Suppressor macrophage treated with lipopolysaccharide for 4 hours (primary cell): ENCODE measurements at places on chromosomes 1 and 21.
A peak's percentile ranks its signal among the peaks of the same experiment; 100 is the strongest.

GRCh38 chr1:155598842-155599331 lies 11.1 kb upstream of the MSTO1 start:
- DNase-seq = no peak

- DNase-seq = peak; percentile 95
These were observed 416 bp upstream of the TNFRSF14 start for GRCh38 chr1:2555634-2556276.

GRCh38 chr1:53627666-53628065 lies 111.3 kb downstream of the GLIS1 start:
- DNase-seq = no peak

DNA sequence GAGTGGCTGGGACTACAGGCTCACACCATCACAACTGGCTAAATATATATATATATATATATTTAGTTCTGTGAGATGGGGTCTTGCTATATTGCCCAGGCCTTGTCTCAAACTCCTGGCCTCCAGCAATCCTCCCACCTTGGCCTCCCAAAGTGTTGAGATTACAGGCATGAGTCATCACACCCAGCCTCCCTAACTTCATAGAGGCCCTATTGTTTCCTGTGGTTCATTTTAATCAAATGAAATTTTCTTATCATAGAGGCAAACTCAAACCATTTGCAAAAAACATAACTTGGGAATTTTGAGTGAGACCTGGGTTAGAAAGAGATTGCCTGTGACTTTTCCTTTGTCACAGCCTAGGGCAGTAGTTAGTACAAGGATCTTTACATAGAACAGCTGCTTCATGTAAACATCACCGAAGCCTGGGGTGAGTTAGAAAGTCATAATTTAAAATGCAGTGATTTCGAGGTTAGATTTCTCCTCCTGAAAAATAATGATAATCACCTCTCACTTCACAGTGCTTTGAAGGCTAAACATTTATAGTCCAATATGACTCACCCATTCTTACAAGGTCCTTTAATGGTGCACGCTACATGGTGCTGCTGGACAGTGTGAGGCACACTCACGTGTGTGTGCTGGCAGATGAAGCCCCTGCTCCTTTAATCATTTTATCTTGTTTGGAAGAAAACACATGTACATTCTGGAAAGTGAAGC lies 188.9 kb downstream of the RHOU start:
- no peak for DNase-seq

DNA sequence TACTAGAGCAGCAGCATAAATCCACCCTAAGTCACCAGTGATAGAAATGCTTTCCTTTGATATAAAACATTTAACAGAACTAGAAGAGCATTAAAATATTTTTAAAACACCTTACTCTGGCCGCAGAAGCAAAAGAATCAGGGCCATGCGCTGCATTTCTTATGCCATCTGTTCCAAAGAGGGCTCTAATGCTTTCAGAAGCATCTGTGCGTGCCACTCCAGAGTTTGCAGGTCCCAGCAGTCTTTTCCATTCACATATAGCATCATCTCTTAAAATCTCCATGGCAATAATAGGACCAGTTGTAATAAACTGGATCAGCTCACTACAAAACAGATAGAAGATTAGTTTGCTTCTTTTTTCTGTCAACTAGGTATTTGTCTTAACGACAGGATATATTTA lies 69.2 kb downstream of the NME7 start:
- DNase-seq = no peak

- DNase-seq = no peak
These were observed 155.8 kb downstream of the TRABD2B start for GRCh38 chr1:47841356-47841755.

DNA sequence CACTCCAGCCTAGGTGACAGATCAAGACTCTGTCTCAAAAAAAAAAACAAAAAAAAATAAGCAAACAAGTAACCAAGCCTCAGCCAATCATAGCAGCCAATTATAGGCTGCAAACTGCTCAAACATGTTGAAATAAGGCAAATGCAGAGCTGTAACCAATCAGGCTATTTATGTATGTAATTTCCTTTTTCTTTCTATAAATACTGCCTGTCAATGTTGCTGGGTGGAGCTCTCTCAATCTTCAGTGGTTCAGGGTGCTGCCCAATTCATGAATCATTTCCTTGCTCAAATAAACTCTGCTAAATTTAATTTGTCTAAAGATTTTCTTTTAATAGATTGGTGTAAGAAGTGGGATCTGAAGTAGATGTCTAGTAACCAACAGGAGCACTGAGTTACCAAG lies 11.6 kb upstream of the CD1D start:
- no peak for DNase-seq

- DNase-seq = no peak
These were observed 5.2 kb downstream of the LDLRAP1 start for GRCh38 chr1:25548601-25549000.

GRCh38 chr1:75129983-75130789 lies 4.0 kb upstream of the LHX8 start:
- DNase-seq = no peak

- DNase-seq = no peak
These were observed 6.6 kb downstream of the WDR77 start for GRCh38 chr1:111442457-111442856.

DNA sequence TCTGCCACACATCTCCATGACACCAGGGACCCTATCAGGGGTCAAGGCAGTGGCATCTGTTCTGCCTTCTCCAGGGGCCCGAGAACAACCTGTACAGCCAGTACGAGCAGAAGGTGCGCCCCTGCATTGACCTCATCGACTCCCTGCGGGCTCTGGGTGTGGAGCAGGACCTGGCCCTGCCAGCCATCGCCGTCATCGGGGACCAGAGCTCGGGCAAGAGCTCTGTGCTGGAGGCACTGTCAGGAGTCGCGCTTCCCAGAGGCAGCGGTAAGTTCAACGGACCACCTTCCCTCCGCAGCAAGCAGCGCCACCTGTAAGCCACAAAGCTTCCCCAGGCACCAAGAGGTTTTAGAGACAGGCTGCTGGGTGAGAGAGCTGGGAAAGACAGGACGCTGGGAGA lies 15.9 kb downstream of the MX2 start:
- DNase-seq = no peak

DNA sequence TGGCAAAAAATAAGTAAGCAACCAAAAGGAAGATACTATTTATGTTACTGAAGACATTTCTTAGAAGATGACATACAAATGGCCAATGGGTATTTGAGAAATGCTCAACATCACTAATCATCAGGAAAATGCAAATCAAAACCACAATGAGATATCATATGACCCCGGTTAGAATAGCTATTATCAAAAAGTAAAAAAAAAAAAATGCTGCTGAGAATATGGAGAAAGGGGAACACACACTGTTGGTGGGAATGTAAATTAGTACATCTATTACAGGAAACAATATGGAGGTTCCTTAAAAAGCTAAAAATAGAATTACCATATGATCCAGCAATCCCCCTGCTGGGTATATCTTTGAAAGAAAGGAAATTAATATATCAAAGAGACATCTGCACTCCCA lies 34.3 kb upstream of the CREG1 start:
- peak; percentile 63 for DNase-seq

- DNase-seq = no peak
These were observed 8.9 kb downstream of the LSS start for GRCh38 chr21:46219591-46220239.
